ENCODE measurements at places on chromosomes 2 and 18.

DNA sequence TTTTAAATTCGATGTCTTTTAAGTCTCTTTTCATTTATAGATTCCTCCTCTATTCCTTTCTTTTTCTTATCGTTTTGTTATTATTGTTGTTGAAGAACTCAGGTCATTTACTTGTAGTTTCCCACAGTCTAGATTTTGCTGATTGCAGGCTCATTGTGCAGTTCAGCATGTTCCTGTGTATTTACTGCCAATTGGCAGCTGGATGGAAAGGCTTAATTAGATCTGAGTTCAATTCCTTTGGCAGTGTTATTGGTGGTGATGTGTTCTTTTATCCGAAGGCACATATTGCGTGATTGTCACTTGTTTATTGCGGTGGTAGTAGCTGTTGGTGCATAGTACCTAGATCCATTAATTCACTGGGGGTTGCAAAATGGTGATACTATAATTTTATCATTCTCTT lies 180.7 kb downstream of the BABAM2 start:
- no peak for DNase-seq

GRCh38 chr2:131035826-131036231 lies 57.4 kb downstream of the FAM168B start:
- DNase-seq, result no peak

DNA sequence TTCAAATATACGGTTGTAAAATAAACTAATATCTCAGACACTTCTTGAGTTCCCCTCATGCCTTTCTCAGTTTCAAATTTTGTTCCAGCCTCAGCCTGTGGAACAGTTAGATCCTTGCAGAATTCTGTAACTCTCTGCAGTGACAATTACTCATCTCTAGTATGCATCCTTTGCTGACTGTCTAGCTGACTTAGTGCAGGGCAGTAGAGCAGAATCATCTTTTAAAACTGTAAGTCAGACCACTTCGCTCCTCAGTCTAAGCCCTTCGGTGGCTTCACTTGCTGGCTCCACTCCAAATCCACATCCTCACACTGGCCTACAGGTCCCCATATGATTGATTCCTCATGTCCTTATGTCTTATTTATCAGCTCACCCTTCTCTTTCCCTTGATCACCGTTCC lies 164.1 kb upstream of the ZSWIM2 start:
- DNase-seq, result no peak

DNA sequence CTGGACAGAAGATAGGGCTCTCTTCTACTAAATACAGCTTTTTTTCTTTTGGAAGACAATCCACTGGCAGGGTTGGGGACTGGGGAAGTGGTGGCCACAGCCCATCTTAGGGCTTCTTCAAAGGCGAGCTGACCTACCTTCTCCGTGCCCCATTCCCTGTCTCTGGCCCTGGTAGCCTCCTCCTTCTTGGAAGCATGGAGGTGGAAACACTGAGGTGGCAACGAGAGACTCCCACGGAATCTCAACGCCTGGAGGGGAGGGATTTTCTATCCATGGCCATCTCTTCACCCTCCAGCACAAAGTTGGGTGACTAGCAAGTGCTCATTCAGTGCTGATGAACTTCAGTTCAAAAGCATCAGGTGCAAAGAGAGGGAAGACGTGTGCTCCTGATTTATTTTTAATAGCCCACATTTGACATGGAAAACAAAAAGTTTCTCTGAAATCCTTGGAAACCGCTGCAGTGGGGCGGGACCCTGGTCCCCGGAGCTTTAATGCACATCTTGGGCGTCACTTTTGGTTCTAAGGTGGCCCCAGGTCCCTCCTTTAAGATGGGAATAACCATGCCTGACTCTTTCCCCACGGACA lies 633 bp upstream of the ARMC9 start:
- no peak for DNase-seq

DNA sequence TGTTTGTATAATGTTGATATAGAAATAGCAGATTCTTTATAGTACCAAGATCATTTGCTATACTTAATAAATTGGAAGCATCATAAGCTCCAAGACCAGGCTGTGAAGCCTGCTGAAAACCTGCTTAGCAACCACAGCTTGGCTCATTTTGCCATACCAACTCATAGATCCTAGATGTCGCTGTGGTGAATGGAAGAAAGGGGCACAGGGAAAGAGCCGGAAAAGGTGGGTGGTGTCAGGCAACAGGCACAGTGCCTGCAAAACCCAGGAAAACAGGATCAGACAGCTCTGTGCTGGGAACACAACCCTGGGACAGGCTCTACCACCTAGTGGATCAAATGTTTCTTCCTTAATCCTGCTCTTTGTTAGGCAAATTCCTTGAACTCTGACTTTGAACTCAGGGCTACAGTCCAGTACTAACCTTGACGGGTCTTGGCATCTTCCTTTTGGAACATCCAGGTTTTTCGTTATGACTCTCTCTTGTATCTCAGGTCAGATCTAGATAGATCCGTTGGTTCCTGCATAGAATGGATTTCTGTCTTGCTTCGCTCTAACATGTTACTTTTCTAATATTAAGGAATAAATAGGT lies 31.6 kb downstream of the TWSG1 start:
- no peak for DNase-seq

All from amniotic stem cell (primary cell).